ENCODE measurements at places on chromosomes 5 and 9.

DNA sequence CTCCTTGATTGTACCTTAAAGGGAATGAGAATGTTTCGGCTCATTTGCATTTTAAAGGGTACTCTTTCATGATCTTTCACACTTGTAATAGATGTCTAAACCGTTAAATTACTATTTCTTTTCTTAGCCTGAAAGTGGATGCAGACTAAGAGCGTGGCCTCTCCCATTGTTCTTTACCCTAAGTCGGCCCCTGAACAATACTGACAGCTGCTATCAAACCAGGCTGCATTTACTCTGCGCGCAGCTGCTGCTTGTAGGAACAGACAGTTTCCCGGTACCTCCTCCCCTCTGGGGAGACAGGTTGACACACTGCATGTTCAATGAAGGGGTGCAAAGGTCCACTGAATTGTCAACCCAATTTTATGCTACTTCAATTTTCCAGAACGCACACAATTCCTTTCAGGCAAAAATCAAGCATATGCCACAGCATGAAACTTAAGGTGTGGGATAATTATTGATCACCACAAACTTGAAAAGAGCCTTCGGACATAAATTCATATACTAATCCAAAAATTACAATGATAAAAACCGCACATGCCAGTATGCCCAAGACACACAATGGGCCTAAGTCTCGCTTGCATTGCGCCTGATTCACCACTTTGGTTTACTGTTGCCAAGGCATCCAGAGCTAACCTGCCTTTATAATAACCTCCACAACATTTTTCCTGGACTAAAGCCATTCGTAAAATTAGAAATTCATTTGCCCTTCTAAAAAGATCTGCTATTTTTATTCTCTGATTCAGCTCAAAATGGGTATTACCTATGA is 39.7 kb downstream of the TLE1 start:
- peaks cover 23% of the 10 kb centered on the region for H3K36me3 ChIP-seq
- peaks cover 12% of the 10 kb centered on the region for H3K4me1 ChIP-seq
- no peak overlapping the region for H3K27ac ChIP-seq
- H3K27me3 ChIP-seq = no peaks in the 10 kb centered on the region
- no peak for DNase-seq

DNA sequence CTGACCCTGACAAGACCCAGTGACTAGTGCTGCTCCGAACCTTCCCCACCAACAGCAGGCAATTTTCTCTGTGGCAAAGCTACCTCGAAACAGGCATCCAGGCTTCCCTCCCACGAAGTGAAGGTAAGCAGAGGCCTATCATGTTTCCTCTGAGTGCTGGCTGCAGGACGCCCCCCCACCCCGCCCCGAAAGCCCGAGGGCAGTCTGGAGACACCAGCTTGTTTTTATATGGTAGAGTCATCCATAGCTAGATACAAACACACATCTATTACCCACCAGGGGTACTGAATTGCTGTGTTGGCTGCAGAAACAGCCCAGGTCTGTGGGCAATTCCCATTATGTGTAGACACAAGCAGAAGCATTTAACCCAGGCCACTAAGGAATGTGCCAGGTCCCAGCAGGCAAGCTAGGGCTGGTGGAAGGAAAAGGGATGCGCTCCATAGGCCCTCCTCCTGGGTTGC is 40.4 kb downstream of the LIX1 start:
- H3K27ac ChIP-seq = no peak overlapping the region
- no peaks in the 10 kb centered on the region for H3K27me3 ChIP-seq
- no peaks in the 10 kb centered on the region for H3K4me1 ChIP-seq
- H3K4me3 ChIP-seq = peak overlapping the region; percentile 58

- DNase-seq = no peak
- no peak overlapping the region for H3K4me3 ChIP-seq
- H3K36me3 ChIP-seq = no peaks in the 10 kb centered on the region
- no peak overlapping the region for H3K27ac ChIP-seq
- no peaks in the 10 kb centered on the region for H3K27me3 ChIP-seq
- H3K4me1 ChIP-seq = no peaks in the 10 kb centered on the region
Observed at GRCh38 chr9:136983167-136983566, 374 bp downstream of the LCNL1 start.

- no peak for DNase-seq
- peaks cover 43% of the 10 kb centered on the region for H3K36me3 ChIP-seq
- H3K27me3 ChIP-seq = no peaks in the 10 kb centered on the region
- peaks cover 24% of the 10 kb centered on the region for H3K4me1 ChIP-seq
Observed at GRCh38 chr5:177472460-177473442, 683 bp downstream of the DBN1 start.

DNA sequence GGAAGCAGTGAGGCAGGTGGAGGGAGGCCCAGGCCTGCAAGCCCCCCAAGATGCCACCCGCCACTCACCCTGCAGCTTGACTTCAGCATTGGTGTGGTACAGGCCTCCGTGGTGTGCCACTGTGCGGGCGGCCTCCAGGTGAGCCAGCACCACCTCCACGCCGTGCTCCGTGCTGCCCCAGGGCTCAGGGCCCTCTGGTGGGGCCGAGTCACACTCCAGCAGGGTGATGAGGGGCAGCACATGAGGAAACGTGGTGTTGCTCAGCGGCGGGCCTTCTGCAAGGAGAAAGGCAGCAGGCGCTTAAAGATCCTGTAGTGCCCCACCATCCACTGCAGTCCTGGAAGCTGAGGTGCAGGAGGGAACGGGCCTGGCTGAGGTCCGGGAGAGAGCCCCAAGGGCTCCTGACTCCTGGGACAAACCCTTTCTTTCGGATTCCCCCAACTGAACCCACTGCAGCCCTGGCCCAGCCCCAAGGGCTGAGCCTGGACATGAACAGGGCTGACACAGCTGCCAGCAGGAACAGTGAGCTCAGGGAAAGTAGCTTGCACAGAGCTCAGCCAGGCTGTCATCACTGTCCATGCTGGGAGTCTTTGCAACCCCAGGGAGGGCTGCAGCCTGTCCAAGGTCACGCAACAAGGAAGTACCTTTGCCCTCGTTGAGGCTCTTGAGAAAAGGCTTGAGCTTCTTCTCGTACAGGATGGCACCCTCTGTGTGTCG is 4.7 kb upstream of the TOR2A start:
- no peak overlapping the region for H3K27ac ChIP-seq
- H3K27me3 ChIP-seq = no peaks in the 10 kb centered on the region
- no peaks in the 10 kb centered on the region for H3K4me1 ChIP-seq
- H3K36me3 ChIP-seq = no peaks in the 10 kb centered on the region
- no peak for DNase-seq
- H3K4me3 ChIP-seq = no peak overlapping the region

DNA sequence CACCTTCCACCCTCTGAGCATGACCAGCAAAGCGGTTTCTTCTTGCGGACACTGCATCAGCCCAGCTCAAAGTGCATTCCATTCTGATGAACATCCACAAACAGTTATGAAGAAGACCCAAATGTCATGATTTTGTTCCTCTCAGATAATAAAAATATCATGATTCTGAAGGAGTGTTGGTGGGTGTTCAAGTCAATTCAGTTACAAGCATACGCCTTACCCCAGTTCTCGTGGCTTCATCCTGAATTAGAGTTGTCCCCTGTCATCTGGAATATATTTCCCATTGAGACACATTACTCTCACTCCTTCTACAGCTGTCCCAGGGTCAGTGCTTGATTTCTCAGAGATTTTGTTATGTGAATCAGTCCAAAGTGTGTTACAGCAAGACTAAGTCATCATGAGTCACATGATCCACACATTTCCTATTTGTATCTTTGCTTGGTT is 325.4 kb downstream of the RFX3 start:
- no peak overlapping the region for H3K4me3 ChIP-seq
- H3K4me1 ChIP-seq = no peaks in the 10 kb centered on the region
- no peak overlapping the region for H3K27ac ChIP-seq
- no peak for DNase-seq
- H3K36me3 ChIP-seq = no peaks in the 10 kb centered on the region

DNA sequence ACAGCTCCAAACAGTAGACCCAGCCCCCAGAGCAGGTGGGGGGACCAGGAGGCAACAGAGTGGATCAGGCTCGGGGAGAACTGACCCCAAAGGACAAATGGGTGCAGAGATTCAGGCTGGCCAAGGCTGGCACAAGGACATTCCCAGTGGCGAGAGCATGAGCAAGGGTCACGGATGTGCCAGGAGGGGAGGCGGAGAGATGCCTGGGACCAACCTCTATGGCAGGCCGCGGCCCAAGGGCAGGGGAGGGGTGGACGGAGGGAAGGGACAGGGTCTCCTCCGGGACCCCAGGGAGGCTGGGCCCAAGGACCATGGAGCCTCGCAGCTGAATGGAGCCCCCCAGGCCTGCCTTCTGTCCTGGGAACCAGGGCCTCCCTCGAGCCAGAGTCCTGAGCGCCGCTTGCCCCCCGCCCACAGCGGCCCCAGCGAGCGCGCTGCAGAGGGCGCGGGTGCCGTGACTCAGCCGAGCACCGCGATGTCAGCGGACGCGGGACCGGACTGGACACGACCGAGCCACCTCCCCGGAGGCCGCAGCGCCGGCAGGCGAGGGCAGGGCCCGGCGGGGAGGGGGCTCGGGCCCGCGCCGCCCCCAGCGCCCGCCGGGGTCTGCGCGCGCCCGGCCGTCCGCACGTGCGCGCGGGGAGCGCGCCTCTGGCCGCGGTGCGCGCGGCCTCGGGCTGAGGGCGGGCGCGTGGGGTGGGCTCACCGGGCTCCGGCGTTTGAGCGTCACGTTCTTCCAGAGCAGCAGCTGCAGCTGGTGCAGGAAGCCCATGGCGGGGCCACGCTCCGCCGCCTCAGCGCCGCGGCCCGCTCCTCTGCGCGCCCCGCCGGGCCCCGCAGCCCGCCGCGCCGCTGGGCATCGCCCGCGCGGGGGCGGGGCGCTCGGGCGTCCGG is at the start of gene ABCA2:
Gene ABCA2, minus strand, starts transcription at position 869 of the 894 bp plus-strand sequence. Its CDS starts 97 bp downstream, at position 772.
- H3K36me3 ChIP-seq = no peaks in the 10 kb centered on the region
- H3K4me1 ChIP-seq = no peaks in the 10 kb centered on the region
- H3K27me3 ChIP-seq = no peaks in the 10 kb centered on the region
- H3K4me3 ChIP-seq = peak within 1 kb of the TSS; percentile 66
- no peak within 1 kb of the TSS for H3K27ac ChIP-seq

DNA sequence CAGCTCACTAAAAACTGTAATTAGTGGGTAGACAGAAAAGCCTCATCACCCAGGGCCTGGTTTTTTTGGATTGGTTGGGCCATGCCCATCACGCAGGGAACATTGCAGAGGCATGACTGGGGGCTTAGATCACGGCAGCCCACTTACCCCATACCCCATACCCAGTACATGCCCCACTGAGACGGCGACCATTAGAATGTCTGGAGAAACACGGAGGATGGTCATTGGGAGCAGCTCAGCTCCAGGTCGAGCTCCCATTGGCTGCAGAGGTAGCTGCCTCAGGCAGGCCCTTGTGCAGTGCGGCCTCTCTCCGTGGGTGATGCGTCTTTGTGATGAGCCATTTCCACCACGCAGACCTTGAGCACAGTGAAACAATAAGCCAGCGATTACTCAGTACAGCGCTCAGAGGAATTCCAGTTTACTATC is 204.0 kb downstream of the GADD45G start:
- no peak overlapping the region for H3K4me3 ChIP-seq
- H3K27ac ChIP-seq = no peak overlapping the region
- H3K4me1 ChIP-seq = peaks cover 13% of the 10 kb centered on the region
- H3K36me3 ChIP-seq = peaks cover 4% of the 10 kb centered on the region

DNA sequence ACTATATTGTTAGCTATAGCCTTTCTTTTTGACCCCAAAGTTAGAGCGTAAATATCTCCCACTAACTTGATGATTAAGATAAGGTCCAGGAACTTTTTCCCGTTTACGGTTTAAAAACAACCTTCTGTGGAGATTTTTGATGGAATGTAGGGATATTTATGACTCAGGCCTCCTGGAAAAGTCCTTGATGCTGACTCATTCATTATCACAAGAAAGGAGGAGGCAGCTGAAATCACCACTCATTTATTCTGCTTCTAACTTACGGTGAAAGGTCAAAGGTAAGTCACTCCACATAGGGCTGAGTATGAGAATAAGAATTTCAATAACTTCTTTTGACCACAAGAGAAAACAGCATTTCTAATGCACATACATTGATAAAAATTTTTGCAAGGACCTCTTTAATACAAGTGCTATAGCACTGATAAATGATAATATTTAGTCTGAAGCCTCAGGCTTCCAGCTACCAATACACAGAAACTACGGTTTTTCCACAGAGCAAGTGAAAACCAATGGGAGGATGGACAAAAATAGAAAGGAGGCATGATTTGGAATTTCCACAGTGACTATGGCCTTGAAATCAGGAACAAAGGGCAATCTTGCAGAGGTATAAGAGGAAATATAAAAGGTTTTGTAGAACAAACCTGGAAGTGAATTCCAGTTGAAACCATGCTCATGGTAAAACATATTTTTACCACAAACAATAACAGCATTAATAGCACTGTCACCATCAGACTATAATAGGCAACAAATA is 146.5 kb downstream of the PPP2R2B start:
- H3K36me3 ChIP-seq = peaks cover 30% of the 10 kb centered on the region
- H3K4me3 ChIP-seq = no peak overlapping the region
- peaks cover 7% of the 10 kb centered on the region for H3K4me1 ChIP-seq
- H3K27me3 ChIP-seq = no peaks in the 10 kb centered on the region
- no peak overlapping the region for H3K27ac ChIP-seq

DNA sequence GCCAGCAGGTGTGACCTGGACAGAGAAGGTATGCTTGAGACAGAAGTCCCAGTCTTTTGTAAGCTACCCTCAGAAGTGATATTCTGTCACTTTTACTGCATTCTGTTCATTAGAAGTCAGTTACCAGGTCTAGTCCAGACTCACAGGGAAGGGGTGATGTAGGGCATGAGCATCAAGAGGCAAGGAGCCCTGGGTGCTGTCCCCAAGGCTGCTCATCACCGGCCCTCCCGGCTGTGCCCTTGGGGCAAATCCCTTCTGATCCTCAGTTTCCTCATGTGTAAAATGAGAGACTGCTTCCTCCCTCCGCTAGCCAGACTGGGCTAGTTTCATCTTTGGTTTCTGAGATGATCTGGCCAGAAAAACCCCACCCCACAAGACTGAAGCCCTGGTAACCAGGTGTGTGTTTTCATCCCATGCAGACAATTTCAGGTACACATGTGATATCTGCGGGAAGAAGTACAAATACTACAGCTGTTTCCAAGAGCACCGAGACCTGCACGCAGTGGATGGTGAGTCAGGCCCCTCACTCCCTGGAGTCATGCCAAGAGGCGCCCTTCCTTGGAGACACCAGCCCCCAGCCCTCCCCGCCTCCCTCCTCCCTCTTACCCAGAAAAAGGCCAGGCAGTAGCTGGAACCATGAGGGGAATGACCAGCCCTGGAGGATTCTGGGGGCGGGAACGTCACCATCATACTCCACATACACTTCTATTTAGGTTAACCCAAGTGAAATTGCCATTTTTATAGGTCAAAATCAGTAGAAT is 71.0 kb downstream of the AMBP start:
- no peak overlapping the region for H3K27ac ChIP-seq
- no peaks in the 10 kb centered on the region for H3K27me3 ChIP-seq
- H3K4me1 ChIP-seq = peaks cover 3% of the 10 kb centered on the region
- DNase-seq = peak; percentile 12

- no peak overlapping the region for H3K4me3 ChIP-seq
- no peak for DNase-seq
- no peaks in the 10 kb centered on the region for H3K27me3 ChIP-seq
- H3K27ac ChIP-seq = no peak overlapping the region
Observed at GRCh38 chr9:20563917-20564316, 58.4 kb downstream of the MLLT3 start.

- H3K27me3 ChIP-seq = no peaks in the 10 kb centered on the region
- no peak overlapping the region for H3K27ac ChIP-seq
- no peak for DNase-seq
- H3K4me1 ChIP-seq = no peaks in the 10 kb centered on the region
- H3K4me3 ChIP-seq = no peak overlapping the region
Observed at GRCh38 chr5:161391016-161391415, 155.5 kb downstream of the GABRB2 start.

- peaks cover 12% of the 10 kb centered on the region for H3K36me3 ChIP-seq
- peaks cover 4% of the 10 kb centered on the region for H3K4me1 ChIP-seq
- no peak overlapping the region for H3K4me3 ChIP-seq
- no peak overlapping the region for H3K27ac ChIP-seq
Observed at GRCh38 chr9:127358023-127358535, 38.9 kb upstream of the SLC2A8 start.
